Activated T-cell treated with anti-CD3 and anti-CD28 coated beads, Interleukin-2, amount 50 U/mL, for 24 hours (primary cell): ENCODE measurements at places on chromosomes 7 and 10.

DNA sequence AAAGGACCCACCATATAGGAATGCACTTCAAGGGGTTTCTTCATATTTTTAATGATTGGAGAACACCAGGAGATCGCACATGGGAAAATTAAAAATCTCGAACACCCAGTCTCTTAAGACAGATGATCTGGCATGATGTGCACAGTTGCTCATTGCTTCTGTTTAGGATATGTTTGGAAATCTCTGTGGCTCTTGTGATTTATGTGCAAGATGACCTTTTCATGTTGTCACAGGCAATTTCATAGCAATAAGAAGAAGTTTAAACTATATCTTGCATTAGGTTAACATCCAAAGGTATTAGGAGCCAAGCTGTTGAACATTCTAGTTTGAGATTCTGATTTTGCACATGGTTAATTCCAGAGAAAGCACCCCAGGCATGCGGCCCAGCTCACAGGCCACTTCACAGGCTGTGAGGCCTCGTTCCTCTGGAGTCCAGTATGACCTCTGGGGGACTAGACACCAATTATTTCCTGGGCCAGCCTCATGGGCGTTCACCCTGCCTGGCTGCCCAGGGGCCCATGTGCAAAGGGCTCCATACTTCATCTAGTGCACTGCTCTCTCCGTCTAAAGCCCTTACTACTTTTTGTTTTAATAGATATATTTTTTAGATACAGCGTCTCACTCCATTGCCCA is 28.4 kb downstream of the CAMK1D start:
- DNase-seq, result peak; percentile 17

DNA sequence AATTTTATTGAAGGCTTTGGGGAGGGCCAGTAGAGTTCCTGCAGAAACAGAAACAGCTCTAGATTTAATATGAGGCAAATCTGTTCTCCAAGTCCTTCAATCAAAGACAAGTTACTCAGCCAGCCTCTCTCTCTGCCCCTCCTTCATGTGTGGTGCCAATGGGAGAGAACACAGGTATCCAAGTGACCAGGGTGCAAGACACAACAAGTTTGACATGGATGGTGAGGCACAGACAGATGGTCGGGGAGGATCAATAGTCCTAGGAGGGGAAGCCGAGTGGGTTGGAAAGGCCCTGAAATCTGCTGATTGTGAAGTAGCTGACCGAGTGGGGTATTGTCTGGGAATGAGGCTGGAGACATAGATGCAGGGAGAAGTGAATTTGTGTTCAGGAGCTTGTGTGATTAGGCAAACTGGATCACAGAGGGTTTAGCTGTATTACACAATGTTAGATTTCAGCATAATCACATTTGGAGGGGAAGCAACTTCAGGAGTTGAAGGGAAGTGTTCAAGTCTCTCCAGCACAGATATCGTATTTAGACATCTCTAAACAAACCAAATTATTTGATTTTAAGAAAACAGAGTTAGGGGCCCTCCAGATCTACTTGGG is 1.5 kb downstream of the GIMAP1 start:
- peak; percentile 46 for DNase-seq

GRCh38 chr10:110791541-110792073 is 80.1 kb upstream of the PDCD4 start:
- DNase-seq, result no peak

- DNase-seq, result no peak
These were observed 42.6 kb downstream of the CLEC2L start for GRCh38 chr7:139566075-139566474.

DNA sequence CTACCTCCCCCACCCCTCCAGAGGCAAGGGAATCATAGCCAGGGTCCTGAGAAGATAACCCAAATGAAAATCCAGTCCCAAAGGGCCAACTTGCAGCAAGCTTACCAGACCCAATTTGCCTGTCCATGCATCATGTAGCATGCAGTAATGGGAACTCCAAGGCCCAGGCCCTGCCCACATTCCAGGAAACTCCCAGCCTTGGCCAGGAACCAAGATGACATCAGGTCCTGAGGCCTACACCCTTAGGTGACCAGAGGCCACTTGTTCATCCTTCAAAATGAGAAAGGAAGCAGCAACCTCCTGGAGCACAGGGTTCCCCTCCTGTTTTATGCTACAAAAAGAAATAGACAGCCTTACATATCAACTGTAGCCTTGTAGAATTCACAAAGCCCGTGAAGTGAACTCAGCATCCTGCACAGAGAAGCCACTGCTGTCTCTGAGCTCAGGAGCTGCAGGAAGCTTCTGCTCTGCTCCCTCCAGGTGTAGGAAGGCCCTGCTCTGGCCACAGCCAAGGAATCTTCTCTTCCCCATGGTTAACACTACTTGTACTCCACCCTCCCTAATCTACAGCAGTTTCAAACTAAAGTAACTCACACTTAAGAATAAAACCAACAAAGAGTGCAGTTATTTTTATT is 30.3 kb upstream of the GRB10 start:
- no peak for DNase-seq

- no peak for DNase-seq
These were observed 24.6 kb upstream of the BMPER start for GRCh38 chr7:33880787-33881186.

- DNase-seq, result no peak
These were observed 178.5 kb downstream of the ARID5B start for GRCh38 chr10:62079885-62080559.

- no peak for DNase-seq
These were observed 372.1 kb upstream of the MKI67 start for GRCh38 chr10:128498378-128498730.

GRCh38 chr10:63631991-63632390 is 110.8 kb downstream of the REEP3 start:
- DNase-seq, result no peak

DNA sequence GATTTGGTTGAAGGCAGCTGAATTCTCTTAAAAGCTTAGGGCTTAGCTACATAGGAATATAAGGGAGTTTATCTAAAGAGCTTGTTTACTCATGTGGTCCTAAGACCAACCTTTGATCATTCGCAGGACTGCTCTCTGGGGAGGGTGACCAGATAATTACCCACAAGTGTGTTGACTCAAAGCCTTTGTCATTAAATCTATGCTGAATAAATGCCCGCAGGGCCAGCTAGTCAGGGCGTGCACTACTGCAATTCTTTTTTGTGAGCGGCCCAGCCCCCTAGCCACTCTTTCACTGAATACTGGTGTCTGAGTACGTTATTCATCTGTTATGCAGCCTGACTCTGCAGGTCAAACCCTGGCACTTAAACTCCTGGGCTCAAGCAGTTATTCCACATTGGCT is 69.6 kb downstream of the AKAP9 start:
- DNase-seq, result no peak

DNA sequence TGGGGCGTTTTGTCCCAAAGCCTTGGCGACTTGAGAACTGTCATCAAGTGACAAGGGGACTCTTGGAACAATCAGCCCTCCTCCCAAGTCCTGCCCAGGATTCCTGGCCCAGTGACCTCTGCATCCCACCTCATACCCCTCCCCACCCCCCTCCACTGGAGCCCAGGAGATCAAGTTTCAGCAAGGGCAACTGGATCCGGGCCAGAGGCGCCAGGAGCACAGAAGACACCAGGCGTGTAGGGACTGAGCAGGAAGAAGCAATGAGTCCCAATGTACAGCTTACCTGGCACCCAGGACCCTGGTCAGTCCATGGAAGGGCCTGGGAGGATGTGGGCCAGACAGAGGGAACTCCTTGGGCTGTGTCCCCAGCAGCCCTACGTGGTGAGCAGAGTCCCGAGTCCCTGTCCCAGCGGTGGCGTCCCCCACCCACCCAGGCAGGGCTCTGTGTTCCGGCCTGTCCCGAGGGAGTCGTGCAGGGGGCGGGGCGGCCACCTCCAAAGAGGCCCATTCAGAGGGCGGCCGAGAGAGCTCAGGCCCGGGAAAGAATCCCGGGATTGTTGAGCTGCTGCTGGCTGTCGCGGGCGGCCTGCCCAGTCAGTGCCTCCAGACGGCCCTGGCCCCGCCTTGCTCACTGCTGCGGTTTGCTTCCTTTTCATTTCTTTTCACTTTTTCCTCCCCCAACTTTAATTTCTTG is 254.1 kb downstream of the TNS3 start:
- DNase-seq, result no peak

DNA sequence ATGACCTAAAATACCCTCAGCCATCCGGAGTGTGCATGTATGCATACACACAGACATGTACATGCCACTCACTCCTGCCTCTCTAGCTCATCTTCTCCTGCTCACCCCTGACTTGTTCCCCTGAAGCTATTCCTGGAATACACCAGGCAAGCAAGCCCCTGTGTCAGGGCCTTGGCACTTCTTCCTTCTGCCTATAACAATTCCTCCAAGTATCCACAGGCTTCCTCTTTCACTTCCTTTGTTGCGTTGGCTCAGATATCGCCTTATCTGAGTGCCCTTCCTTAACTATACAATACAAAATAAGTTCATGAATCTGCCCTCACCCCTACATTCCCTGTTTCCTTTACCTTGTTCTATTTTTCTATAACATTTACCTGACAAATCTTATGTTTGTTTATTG is 88.8 kb downstream of the NOD1 start:
- DNase-seq, result no peak

DNA sequence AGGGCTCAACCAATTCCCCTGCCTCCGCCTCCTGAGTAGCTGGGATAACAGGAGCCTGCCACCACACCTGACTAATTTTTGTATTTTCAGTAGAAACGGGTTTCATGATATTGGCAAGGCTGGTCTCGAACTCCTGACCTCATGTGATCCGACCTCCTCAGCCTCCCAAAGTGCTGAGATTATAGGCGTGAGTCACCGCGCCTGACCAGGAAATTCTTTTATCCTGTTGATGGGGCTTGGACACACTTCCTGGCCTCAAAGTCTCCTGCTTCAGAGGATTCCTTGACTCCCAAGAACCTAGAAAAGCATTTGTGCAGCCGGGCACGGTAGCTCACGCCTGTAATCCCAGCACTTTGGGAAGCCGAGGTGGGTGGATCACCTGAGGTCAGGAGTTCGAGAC is 16.2 kb downstream of the ZNF425 start:
- DNase-seq, result no peak

- DNase-seq, result no peak
These were observed 119.7 kb upstream of the PPP2R2D start for GRCh38 chr10:131781076-131781475.

DNA sequence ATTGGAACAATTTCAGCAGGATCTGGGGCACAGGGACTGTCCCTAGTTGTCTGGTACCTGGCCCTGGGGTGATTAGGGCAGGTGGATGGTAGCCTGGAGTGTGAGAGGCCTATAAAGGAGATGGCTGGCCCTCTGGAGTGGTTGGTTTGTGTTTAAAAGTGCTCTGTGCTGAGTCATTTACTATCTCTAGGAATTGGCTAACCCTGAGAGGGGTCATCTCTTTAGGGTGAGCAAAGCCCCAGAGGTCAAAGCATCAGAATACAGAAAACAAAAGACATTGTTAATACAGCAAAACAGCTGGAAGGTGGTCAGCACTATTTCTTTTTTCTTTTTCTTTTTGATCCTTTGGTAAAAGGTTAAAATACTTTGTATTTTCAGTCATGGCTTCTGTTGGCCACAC is 43.4 kb upstream of the BMPER start:
- DNase-seq, result no peak
